ENCODE measurements at places on chromosomes 3 and 15.

GRCh38 chr3:65856907-65857306 is 181.8 kb downstream of the MAGI1 start:
- no peak for DNase-seq

- no peak for DNase-seq
Observed at GRCh38 chr3:86937306-86937791, 53.6 kb downstream of the VGLL3 start.

- no peak for DNase-seq
Observed at GRCh38 chr3:9247361-9247940, 2.0 kb downstream of the SRGAP3 start.

DNA sequence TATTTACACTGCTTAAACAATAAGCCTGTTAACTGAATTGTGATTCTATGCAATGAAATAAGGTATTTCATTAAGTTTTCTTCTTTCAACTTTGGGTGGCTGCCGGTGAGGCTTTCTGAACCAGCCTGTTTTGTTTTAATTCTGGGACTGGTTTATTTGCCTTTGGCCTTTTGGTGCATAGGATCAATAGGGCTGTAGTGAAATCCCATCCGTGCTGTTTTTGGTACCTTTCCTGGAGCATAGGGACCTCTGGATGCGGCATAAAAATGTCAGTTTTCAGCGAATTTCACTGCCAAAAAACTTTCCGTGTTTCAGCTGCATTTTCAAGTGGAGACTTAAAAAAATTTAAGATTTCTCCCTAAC is 514 bp downstream of the PLS1 start:
- DNase-seq: no peak

DNA sequence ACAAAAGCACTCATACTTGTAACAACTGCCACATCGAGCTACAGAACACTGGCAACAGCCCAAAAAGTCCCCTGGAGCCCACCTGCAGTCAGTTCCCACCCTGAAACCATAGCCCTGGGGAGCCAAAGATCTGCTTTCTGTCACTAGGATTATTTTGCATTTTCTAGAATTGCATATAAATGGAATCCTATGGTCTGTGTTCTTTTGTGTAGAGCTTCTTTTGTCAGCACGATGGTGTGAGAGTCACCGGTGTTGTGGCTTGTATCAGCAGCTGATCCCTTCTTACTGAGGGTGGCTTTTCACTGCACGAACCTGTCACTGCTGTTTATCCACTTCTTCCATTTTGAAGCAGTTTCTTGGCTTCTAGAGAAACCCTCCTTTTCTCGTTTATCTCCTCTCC is 60.1 kb upstream of the PRR23E start:
- no peak for DNase-seq

DNA sequence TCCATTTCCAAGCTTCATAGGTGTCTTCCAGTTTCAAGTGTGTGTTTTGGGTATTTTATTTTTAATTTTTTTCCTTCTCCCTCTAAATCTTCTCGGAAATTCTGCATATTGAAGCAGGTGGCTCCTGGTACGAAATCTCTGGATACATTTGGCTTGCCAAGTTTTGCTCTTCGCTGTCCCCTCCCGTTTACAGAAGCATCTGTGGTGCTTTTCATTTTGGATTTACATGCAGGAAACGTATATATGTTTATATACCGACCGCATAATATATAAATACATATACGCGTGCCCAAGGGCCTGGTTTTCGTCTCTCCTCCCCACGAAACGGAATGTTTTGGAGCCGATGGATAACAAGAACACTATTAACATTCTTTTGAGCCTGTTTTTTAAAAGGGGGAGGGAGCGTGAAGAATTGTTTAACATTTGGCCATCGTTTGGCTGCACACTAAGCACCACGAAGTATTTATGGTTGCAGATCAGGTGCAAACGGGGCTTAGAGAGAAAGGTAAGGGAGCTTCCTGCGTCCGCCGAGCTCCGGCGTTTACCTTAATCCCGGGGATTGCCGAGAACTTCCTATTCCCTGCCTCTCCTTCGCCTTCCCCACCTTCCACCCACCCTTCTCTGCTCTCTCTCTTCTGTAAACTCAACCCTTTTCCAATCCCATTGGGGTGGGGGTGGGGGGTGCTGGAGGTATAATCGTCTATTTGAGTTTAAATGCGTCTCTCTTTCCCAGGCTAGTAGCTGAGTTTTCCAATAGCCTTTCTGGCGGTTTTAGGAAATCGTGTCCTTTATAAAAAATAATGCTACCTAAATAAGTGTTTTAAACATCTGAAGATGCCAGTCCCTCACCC is 1.1 kb upstream of the NLGN1 start:
- DNase-seq: no peak
